ENCODE measurements at places on chromosomes 7 and 10. TPM values are rescaled to one million over a fixed set of nuclear protein-coding genes. Genes with fewer than 3 reads are reported as not detected.

- peak within 1 kb of the TSS; percentile 52 for H3K4me3 ChIP-seq
- H3K36me3 ChIP-seq = no peaks in the 10 kb centered on the region
- H3K4me1 ChIP-seq = peaks cover 7% of the 10 kb centered on the region
These were observed at the start of gene PLXNA4 for GRCh38 chr7:132575982-132576720. PLXNA4 (minus strand) TSS chr7:132576470; CDS start chr7:132508693, 67,777 bp downstream.

DNA sequence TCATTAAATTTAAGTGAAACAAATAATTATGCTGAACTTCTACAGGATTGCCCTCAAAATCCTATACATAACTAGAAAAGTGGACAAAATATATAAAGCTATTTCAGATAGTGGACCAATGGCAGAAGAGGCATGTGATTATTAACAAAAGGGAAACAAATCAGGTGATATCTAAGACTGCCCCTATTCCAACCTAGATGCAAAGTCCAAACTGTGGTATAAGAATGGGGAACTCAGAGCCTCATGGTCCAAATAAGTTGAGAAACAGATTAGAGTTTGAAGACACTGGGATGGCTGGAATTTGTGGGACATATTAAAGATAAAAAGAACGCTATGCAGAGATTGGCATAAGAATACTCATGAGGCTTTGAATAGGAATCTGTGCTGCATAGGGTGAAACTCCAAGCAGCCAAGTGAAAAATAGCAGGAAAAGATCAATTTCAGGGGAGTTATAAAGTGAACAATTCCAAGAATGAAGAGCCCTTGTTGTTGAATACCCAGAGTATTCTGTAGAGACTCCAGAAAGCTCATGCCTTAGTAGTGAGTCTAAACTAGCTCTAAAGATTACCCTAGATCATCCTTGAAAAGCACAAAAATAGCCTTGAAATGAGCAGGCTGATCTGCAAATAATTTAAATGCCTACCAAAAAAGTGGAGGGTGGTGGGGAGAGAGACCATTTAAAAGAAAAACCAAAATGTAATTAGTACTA lies 152.4 kb downstream of the IMMP2L start:
- no peak for DNase-seq
- no peak overlapping the region for H3K27ac ChIP-seq
- no peaks in the 10 kb centered on the region for H3K27me3 ChIP-seq
- no peaks in the 10 kb centered on the region for H3K4me1 ChIP-seq

DNA sequence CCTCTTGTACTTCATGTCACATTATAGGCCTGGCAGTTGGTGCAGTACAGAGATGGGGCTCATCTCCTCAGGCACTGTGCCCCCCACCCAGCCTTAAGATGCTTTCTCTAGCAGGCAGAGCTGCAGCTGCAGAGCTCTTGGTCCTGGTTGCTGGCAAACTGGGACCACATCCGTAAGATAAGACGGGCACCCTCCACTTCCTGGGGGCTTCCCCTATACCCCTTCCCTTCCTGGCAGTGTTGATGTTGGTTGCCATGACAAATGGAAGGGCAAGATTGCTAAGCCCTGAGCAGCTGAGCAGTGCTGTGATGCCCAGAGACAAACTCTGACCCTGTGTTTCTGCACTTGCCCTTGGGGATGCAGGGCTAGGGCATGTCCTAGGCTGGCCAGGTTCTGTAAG lies 103.4 kb upstream of the ANLN start:
- no peak overlapping the region for H3K4me3 ChIP-seq
- no peaks in the 10 kb centered on the region for H3K36me3 ChIP-seq
- H3K27me3 ChIP-seq = no peaks in the 10 kb centered on the region
- no peak for DNase-seq

- no peak for DNase-seq
- H3K4me1 ChIP-seq = peaks cover 26% of the 10 kb centered on the region
- H3K4me3 ChIP-seq = no peak overlapping the region
- no peaks in the 10 kb centered on the region for H3K27me3 ChIP-seq
These were observed 159.8 kb downstream of the WNT2 start for GRCh38 chr7:117163101-117163500.

DNA sequence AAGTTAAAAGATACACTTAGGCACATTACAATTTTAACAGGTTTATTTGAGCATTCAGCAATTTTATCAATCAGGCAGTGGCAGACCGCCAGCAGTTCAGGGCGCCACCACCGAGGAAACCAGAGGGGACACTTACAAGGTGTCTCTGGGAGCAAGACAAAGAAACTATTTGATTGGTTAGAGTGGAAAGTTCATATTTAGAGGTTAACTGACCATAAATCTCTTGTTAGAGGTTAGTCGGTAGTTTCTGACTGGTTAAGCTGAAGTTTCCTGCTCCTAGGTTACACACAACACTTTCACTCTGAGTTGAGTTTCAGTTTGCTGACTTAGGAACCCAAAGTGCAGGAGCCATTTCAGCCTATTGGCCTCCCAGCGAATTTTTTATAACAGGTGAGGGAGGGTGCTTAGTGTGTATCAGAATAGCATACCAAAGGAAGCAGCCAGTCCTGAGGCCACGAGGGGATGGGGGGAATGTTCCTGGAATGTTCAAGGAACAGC lies 10.8 kb upstream of the PVRIG start:
- H3K36me3 ChIP-seq = no peaks in the 10 kb centered on the region
- no peaks in the 10 kb centered on the region for H3K4me1 ChIP-seq
- H3K27me3 ChIP-seq = no peaks in the 10 kb centered on the region
- DNase-seq = no peak

GRCh38 chr7:97307521-97308108 lies 190.1 kb downstream of the SDHAF3 start:
- no peak overlapping the region for H3K4me3 ChIP-seq
- H3K27me3 ChIP-seq = no peaks in the 10 kb centered on the region
- no peaks in the 10 kb centered on the region for H3K36me3 ChIP-seq

- no peaks in the 10 kb centered on the region for H3K27me3 ChIP-seq
- no peak for DNase-seq
- H3K4me1 ChIP-seq = peaks cover 8% of the 10 kb centered on the region
- no peak overlapping the region for H3K27ac ChIP-seq
- no peak overlapping the region for H3K4me3 ChIP-seq
- H3K36me3 ChIP-seq = peaks cover 19% of the 10 kb centered on the region
These were observed 4.4 kb downstream of the SMIM30 start for GRCh38 chr7:113113912-113114311.

- no peaks in the 10 kb centered on the region for H3K36me3 ChIP-seq
- H3K4me3 ChIP-seq = no peak overlapping the region
- DNase-seq = no peak
- no peaks in the 10 kb centered on the region for H3K27me3 ChIP-seq
These were observed 359.4 kb upstream of the CELF2 start for GRCh38 chr10:10658172-10658785.

GRCh38 chr7:20529260-20529659 lies 86.2 kb upstream of the ABCB5 start:
- no peak overlapping the region for H3K27ac ChIP-seq
- H3K4me3 ChIP-seq = no peak overlapping the region
- no peaks in the 10 kb centered on the region for H3K36me3 ChIP-seq
- H3K4me1 ChIP-seq = no peaks in the 10 kb centered on the region

DNA sequence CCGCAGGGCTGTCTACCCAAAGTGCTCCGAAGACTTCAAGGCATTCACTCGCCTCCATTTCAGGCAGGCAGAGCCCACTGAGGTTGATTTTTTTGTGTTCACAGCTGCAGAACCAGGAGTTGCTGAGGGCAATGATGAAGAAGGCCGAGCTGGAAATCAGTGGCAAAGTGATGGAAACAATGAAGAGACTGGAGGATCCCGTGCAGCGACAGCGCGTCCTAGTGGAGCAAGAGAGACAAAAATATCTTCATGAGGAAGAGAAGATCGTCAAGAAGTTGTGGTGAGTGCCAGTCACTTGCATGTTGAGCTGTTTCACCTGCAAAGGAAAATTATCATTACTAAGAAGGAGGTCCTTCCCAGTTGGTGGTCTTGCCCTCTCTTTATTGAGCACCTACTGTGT lies 210.5 kb downstream of the ARHGAP21 start:
- DNase-seq = no peak
- H3K4me3 ChIP-seq = no peak overlapping the region
- H3K27ac ChIP-seq = no peak overlapping the region
- peaks cover 80% of the 10 kb centered on the region for H3K36me3 ChIP-seq

DNA sequence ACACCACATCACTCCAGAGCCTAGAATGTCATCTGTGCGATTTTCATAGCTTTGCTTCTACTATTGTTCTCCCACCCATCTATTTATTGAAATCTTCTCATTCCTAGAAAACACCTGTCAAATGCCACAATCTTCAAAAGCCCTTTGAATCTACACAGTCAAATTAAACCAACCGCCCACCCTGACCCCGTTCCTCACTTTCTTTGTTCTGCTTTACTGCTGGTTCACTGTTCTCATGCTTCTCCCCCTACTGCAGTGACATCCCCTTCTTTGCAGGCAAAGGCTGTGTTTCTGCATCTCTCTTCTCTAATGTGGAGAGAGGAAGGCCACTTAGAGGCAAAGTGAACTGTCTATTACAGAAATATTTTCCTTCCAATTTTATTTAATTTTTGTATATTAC lies 152.4 kb upstream of the NEBL start:
- H3K27ac ChIP-seq = no peak overlapping the region
- no peak for DNase-seq

DNA sequence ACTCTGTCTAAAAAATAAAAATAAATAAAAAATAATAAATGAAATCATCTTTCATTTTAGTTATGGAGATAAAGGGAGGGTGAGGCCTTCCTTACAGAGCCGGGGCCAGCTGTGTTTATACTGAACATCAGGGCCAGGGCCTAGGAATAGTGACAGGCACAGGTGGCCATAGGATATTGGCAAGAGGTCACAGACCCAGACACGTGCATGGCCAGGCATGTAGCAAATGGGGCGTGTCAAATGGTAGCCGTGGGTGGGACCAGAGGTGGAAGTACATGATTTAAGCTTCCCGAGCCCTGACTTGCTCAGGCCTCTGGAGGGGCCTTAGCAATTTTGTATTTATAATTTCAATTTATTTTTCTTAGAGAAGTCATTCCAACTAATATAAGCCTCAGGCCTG lies 353.0 kb downstream of the ANKRD30A start:
- no peak overlapping the region for H3K4me3 ChIP-seq
- H3K4me1 ChIP-seq = no peaks in the 10 kb centered on the region
- no peak overlapping the region for H3K27ac ChIP-seq
- H3K27me3 ChIP-seq = no peaks in the 10 kb centered on the region
- no peaks in the 10 kb centered on the region for H3K36me3 ChIP-seq

GRCh38 chr7:84848219-84848973 lies 338.5 kb downstream of the SEMA3D start:
- H3K27ac ChIP-seq = no peak overlapping the region
- H3K27me3 ChIP-seq = no peaks in the 10 kb centered on the region
- no peaks in the 10 kb centered on the region for H3K36me3 ChIP-seq
- DNase-seq = no peak
- H3K4me1 ChIP-seq = no peaks in the 10 kb centered on the region

GRCh38 chr7:95609277-95609971 lies 13.1 kb upstream of the PDK4 start:
- H3K27me3 ChIP-seq = no peaks in the 10 kb centered on the region
- no peaks in the 10 kb centered on the region for H3K36me3 ChIP-seq
- peak overlapping the region; percentile 56 for H3K4me3 ChIP-seq
- peaks cover 41% of the 10 kb centered on the region for H3K4me1 ChIP-seq

DNA sequence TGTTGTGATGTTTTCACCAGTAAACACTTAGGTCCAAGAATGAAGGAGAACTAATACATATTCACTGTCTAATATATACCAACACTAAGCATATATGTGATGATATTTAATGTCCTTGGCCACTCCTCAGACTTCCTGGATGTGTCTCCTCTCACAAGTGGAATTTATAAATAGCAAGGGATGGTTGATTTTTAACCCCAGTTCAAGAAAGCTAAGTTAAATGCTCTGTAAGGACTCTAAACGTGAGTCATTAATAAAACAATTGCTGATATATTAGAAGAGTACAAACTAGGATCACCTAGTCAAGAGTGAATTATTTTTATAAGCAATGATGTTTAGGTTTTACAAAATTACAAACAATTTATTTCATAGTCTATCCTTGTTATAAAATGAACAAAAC lies 355.9 kb upstream of the TMEM229A start:
- H3K4me1 ChIP-seq = no peaks in the 10 kb centered on the region
- H3K4me3 ChIP-seq = no peak overlapping the region
- no peaks in the 10 kb centered on the region for H3K27me3 ChIP-seq

GRCh38 chr7:129277629-129278028 lies 52.8 kb downstream of the AHCYL2 start:
- no peaks in the 10 kb centered on the region for H3K36me3 ChIP-seq
- H3K27me3 ChIP-seq = no peaks in the 10 kb centered on the region
- H3K4me3 ChIP-seq = no peak overlapping the region
- DNase-seq = no peak
- H3K27ac ChIP-seq = no peak overlapping the region
- H3K4me1 ChIP-seq = no peaks in the 10 kb centered on the region

DNA sequence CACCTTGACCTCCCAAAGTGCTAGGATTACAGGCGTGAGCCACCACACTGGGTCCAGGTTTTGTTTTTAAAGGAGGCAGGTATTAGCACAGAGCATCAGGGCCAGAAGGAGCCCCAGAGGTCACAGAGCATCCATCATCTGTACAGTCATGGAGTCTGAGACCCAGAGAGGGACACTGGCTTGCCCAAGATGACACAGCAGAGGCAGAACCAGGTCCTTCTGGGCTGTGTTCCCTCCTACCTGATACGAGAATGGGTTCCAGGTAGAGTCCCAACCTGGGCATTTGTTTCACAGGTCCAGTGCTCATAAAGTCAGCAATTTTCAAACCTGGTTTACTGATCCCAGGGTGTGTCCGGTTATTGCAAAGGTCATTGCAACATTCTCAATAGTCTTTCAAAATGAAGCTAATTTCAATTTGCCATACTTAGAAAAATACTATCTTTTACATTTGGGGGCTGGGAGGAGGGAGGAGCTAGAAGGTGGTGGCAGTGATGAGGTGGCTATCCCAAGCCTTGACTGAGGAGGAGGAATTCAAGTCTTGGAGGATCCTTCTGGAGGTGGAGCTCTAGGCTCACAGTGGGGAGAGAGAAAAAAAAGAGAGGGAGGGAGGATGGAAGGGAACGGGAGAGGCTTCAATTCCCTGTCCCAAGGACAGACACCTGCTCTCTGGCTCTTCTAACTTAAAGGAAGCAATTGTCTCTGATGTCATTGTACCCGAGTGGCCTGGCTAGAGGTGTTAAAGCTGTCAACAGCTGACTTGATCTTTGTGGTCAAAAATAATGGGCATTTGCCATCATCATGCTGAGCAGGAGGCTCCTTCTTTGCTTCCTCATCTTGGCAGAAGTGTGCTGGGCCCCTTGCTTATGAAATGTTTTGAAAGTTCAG lies 8.1 kb downstream of the MXI1 start:
- H3K27ac ChIP-seq = peak overlapping the region; percentile 31
- peaks cover 6% of the 10 kb centered on the region for H3K4me1 ChIP-seq
- DNase-seq = no peak
- no peaks in the 10 kb centered on the region for H3K27me3 ChIP-seq

Gene ADCY1
- 3.5 TPM for total RNA-seq

Gene TWNK
- total RNA-seq = 10.2 TPM

Gene NUTM2E
- total RNA-seq = not detected

Gene GIMAP2
- total RNA-seq = 2.2 TPM

Gene VAX1
- not detected for total RNA-seq

Gene GPR15LG
- total RNA-seq = not detected

Gene SKIDA1
- not detected for total RNA-seq

Gene BAIAP2L1
- 3.8 TPM for total RNA-seq

Gene SLC13A1
- total RNA-seq = not detected

Measured in gastrocnemius medialis (tissue), 4 donors.